ENCODE measurements at places on chromosomes 1 and 21.

GRCh38 chr1:235073968-235074522 is 54.6 kb downstream of the TOMM20 start:
- DNase-seq: no peak

DNA sequence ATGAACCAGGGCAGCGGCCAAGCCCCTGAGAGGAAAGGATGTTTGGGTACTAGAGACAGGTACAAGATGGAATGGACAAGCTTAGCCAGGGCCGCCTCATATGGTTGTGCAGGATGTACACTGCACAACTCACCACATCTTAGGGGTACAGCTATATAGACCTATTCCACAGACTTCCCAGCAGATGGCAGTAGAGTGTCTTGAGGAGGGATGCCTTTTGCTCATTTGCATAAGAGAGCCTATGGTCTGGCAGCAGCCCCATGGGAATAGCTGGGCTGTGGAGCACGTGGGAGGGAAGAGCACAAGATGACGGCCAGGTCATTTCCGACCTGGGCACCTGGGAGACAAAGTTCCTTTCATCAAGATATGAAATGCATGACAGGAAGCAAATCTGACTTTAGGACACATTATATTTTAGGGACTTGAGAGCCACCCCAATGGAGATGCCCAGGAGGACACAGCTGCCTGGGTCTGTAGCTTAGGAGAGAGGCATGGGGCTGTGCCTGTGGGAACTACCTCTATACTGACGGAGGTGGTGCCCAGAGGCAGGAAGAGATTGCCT is 215.5 kb downstream of the KCNJ6 start:
- DNase-seq: peak; percentile 13

GRCh38 chr21:44428281-44428960 is 26.9 kb upstream of the LRRC3 start:
- DNase-seq: peak; percentile 44

DNA sequence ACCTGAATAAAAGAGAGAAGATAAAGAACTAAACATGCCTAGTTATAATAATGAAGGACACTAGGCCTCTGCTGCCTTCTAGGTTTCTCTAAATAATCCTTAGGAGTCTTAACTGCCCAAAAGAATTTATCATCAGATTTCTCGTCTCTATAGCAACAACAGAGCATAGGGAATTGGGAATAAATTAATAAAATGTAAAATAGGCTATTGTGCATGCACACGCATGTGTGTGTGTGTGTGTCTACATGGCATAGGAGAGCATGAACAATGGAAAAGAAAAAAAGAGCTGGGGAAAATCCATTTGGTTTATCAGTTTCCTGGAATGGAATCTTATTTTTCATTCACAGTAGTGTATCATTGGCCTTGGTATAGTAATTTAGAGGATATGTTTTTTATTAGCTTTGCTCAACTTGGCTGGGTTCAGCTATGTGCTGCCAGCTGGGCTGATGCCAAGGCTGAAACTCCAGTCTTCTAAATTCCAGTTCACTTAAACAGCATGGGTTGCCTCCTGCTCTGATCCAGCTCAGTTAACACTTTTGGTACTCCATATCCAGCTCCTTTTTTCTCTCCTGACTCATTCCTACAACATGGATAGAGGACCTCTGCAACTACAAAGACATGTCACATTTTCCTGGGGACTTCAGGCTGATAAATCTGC is 80.6 kb upstream of the SLFNL1 start:
- DNase-seq: no peak

GRCh38 chr1:115076384-115076915 is 12.9 kb downstream of the TSPAN2 start:
- DNase-seq: no peak

DNA sequence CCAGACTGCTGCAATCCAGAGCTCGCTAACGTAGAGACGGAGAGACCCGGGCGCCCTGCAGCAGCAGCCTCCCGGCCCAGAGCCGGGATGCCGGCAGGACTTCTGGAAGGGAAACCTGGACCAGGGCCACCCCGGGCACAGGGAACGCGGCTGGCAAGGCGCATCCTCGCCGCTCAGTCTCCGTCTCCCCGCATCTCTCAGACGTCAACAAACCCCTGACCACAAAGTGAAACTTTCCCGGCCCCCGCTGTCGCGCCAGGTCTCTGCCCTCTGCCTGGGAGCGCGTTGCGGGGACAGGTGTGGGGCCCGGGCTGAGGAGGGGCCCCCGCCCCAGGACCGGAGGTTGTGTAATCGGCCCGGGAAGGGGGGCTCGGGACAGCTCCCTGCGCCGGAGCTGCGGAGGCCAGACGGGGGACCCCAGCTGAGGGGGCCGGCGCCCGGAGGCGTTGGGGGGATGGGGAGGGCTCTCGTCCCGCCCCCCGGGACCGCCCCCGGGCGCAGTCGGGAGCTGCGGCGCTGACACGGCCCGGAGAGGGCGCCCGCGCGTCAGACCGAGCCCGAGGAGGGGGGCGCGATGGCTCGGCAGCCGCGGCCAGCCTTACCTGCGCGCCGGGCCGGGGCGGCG is 116.6 kb upstream of the HIVEP3 start:
- DNase-seq: peak; percentile 69

- no peak for DNase-seq
These were observed 39.4 kb upstream of the MACF1 start for GRCh38 chr1:39165049-39165448.

DNA sequence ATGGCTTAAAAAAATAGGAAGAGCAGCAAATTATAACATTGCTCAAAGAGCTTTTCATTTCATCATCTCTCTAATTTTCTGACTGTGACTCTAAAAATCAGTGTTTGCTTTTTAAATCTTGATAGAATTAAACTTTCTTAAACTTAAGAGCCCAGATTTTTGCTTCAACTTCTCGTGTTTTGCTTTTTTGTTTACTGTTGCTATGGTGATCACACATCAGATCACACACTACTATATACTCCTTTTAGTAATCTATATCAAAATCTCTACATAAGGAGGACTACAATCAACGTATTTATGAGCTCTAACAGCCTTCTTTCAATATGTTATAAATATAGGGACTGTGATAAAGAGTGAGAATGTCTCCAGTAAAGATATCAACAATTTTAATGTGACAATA is 537.3 kb downstream of the KCNT2 start:
- no peak for DNase-seq

DNA sequence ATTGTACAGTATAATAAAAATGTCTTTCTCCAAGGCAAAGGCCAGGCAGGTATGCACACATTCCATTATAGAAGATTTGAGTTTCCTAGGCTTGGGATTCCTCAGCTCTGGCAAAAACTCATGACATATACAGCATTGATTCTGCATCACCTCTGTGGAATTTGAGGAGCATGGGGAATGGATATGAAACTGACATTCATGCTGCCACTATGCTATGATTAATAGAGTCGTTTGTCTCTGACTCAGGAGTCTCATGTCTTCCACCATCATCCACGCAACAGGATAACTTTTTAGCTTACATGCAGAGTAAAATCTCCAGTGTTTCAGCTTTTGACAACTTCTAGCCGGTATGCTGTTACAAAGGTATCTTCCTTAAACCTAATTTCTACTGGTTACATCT is 49.8 kb upstream of the ADORA3 start:
- DNase-seq: no peak

- DNase-seq: no peak
These were observed 60.9 kb downstream of the FGGY start for GRCh38 chr1:59357645-59358320.

DNA sequence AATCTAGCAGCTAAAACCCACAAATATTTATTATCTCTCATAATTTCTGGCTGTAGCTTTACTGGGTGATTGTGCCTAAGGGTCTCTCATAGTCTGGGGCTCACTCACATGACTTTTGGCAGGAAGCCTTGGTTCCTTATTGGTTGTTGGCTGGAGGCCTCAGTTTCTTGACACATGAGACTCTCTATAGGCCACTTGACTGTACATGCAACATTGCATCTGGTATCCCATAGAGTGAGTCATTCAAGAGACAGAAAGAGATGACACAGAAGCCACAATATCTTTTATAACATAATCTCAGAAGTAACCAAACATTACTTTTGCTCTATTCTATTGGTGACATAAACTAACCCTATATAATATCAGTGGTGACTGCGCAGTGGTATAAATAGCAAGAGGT is 128.5 kb upstream of the HNRNPU start:
- DNase-seq: no peak

GRCh38 chr1:41366455-41367287 is 5.4 kb downstream of the FOXO6 start:
- peak; percentile 63 for DNase-seq

GRCh38 chr1:160429702-160430535 is 29.6 kb downstream of the VANGL2 start:
- peak; percentile 50 for DNase-seq

- no peak for DNase-seq
These were observed 8.5 kb downstream of the MAP10 start for GRCh38 chr1:232813760-232814159.

GRCh38 chr1:112239683-112240330 is 156.2 kb upstream of the CTTNBP2NL start:
- DNase-seq: no peak

- no peak for DNase-seq
These were observed 316.0 kb upstream of the VAMP3 start for GRCh38 chr1:7454895-7455784.

DNA sequence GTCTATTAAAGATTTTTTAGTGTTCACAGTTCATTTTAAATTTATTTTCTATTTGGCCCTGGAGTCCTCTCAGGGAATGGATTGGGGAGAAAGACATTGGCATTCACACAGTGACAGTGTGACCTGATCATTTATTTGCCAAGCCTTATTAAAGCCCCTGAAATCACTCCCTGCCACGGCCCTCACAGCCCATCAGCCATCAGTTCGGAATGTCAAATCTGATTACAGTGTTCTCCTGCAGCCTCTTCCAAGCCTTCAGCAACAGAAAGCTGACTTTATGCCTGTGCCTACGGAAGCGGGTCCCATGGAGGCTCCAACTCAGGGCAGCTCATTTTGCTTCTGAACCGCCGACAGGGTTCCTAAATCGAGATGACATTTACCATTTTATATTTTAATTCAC is 451.2 kb downstream of the DSCAM start:
- DNase-seq: no peak

DNA sequence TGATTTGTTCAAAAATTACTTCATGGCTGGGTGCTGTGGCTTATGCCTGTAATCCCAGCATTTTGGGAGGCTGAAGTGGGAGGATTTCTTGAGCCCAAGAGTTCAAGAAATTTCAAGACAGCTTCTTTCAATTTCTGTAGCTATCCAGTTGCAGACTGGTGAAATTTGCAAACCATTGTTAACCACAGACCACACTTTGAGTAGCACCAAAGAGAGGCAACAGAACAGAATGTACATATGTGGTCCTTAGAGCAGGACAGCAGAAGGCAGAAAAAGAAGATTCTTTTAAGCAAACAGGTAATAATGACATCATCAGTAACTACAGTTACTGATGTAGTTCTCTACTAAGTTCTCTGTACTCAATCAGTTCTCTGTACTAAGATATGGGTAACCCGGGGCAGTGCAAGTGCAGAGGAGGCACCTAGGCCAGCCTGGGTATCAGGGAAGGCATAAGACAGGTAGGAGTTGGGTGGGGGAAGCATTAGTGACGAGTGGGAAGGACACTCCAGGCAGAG is 5.5 kb upstream of the KLF17 start:
- DNase-seq: no peak

DNA sequence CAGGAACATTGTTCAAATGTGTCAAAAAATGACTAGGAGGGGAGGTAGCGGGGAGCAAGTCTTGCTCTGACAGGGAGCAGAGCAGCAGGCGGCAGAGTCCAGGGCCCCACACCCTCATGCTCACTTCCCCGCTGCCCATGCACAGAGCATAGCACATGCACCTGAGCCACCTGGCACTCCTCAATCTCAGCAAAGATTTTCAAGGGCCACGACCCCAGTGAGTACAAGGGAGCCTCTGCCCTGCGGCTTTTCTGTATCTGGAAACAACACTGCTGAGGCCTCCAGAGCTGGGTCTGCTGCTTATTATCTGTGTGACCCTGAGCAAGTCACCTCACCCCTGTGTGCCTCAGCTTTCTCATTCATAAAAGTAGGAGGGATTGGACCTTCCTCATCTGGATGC is 1.1 kb upstream of the GJB3 start:
- no peak for DNase-seq

DNA sequence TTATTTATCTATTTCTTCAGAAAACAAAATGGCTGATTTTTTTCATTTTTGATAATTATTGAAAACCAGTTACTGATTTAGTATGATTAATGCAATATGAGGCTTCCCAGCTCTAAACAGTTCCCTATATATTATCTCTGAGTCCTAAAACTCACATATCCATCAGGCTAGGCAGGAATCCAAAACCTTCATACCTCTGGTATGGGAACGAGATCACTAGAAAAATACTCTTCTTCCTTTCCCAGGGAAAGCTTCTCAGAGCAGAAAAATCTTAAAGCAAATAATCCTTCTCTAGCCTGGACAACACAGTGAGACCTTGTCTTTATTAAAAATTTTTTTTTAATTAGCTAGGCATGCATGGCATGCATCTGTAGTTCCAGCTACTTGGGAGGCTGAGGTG is 42.5 kb downstream of the KDM5B start:
- DNase-seq: no peak

DNA sequence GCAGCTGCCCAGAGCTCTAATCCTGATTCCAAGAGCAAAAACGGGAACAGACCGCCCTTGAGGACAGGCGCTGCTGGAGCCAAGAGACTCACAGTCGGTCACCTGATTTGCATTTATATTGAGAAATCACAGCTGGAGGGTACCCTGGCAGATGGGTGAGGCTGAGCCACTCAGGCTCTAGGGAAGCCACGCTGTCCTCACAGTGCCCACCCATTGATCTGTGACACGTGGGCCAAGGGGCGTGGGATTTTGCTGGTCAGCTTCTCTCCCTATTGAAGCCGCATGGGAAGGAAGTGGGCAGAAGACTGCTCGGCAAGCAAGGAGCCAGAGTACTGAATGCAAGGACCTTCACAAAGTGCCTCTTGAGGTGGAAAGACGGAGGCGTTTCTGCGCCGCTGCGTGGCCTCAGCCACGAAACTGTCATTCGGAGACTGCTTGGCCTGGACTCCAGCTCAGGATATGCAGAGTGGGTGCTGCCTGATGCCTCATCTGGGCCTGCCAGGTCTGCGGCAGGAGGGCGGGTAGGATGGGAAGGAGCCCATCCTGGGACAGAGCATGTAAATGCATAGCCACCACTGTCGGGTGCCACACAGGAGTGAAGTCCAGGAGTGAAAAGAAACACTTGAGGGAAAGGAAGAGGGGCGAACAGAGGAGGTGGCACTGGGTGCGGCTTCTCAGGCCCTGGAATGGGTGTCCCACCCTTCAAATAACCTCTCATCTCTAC is 139.8 kb downstream of the PGBD5 start:
- DNase-seq: no peak

GRCh38 chr1:10878469-10878868 is 82.0 kb upstream of the CASZ1 start:
- no peak for DNase-seq

Data from CD4-positive, alpha-beta T cell treated with Interleukin-17A for 1 hour (primary cell).